Endothelial cell of coronary artery (primary cell): ENCODE measurements at places on chromosomes 2 and 18. TPM values are rescaled to one million over a fixed set of nuclear protein-coding genes. Genes with fewer than 3 reads are reported as not detected.

HOXD13 gene
- total RNA-seq, result not detected in 2 replicates

GALNT3 gene
- total RNA-seq, result 0.09 TPM in 2 replicates

USP40 gene
- total RNA-seq, result 16.6 and 24.1 TPM in 2 replicates

CNTNAP5 gene
- 0.09 TPM in 1 of 2 replicates, not detected in the other for total RNA-seq

LINC00305 gene
- total RNA-seq, result not detected in 2 replicates

NMUR1 gene
- under 0.01 TPM in 1 of 2 replicates, not detected in the other for total RNA-seq

ITSN2 gene
- total RNA-seq, result 34.9 and 40.7 TPM in 2 replicates

ACMSD gene
- total RNA-seq, result not detected in 2 replicates

HOXD9 gene
- total RNA-seq, result 0.09 and 0.75 TPM in 2 replicates

LBX2 gene
- total RNA-seq, result 1.4 and 2.1 TPM in 2 replicates

RBKS gene
- 0.99 and 1.0 TPM in 2 replicates for total RNA-seq

CFAP53 gene
- total RNA-seq, result 0.18 and 0.28 TPM in 2 replicates

CFC1 gene
- not detected in 2 replicates for total RNA-seq

LYG2 gene
- total RNA-seq, result not detected in 2 replicates

TFCP2L1 gene
- under 0.01 TPM in 1 of 2 replicates, not detected in the other for total RNA-seq

CCDC150 gene
- 4.2 and 6.3 TPM in 2 replicates for total RNA-seq

ANKRD44 gene
- total RNA-seq, result 5.6 and 7.6 TPM in 2 replicates

RND3 gene
- total RNA-seq, result 58.3 and 60.7 TPM in 2 replicates

ERMN gene
- not detected in 2 replicates for total RNA-seq

G6PC2 gene
- not detected in 2 replicates for total RNA-seq

TLX2 gene
- total RNA-seq, result not detected in 2 replicates

ASB18 gene
- not detected in 2 replicates for total RNA-seq

KATNAL2 gene
- total RNA-seq, result 0.38 and 0.72 TPM in 2 replicates

GCG gene
- not detected in 2 replicates for total RNA-seq

GPD2 gene
- total RNA-seq, result 43.0 and 46.2 TPM in 2 replicates

RTP5 gene
- total RNA-seq, result not detected in 2 replicates

NT5DC4 gene
- total RNA-seq, result not detected in 2 replicates

ZNF396 gene
- total RNA-seq, result 0.36 and 0.56 TPM in 2 replicates

CAPN14 gene
- total RNA-seq, result under 0.01 and 0.09 TPM in 2 replicates

CRACDL gene
- 7.0 and 8.7 TPM in 2 replicates for total RNA-seq

EVX2 gene
- not detected in 2 replicates for total RNA-seq

MC2R gene
- not detected in 2 replicates for total RNA-seq

CNDP1 gene
- not detected in 2 replicates for total RNA-seq

SLC19A3 gene
- 0.09 and 0.19 TPM in 2 replicates for total RNA-seq

ARHGAP15 gene
- total RNA-seq, result not detected in 2 replicates

SESTD1 gene
- total RNA-seq, result 21.1 and 31.1 TPM in 2 replicates

IL36A gene
- total RNA-seq, result 0.09 TPM in 1 of 2 replicates, not detected in the other

CYRIA gene
- 18.9 and 27.4 TPM in 2 replicates for total RNA-seq

PRKAG3 gene
- not detected in 2 replicates for total RNA-seq

RESP18 gene
- total RNA-seq, result not detected in 2 replicates

PSMA8 gene
- not detected in 2 replicates for total RNA-seq

GMPPA gene
- total RNA-seq, result 38.0 and 45.6 TPM in 2 replicates

GPR155 gene
- total RNA-seq, result 1.3 and 2.4 TPM in 2 replicates

GDF7 gene
- total RNA-seq, result 1.5 and 3.6 TPM in 2 replicates

CD302 gene
- 3.3 and 6.2 TPM in 2 replicates for total RNA-seq

PHOSPHO2 gene
- total RNA-seq, result 1.4 and 2.3 TPM in 2 replicates

IL18R1 gene
- total RNA-seq, result 2.5 and 3.7 TPM in 2 replicates

NAT8 gene
- total RNA-seq, result not detected in 2 replicates

PTPN2 gene
- 18.4 and 21.1 TPM in 2 replicates for total RNA-seq

NTSR2 gene
- not detected in 2 replicates for total RNA-seq

TMEM198 gene
- 0.09 TPM in 1 of 2 replicates, not detected in the other for total RNA-seq

MYO3B gene
- total RNA-seq, result not detected in 2 replicates

CRYBA2 gene
- not detected in 2 replicates for total RNA-seq
